ENCODE measurements at places on chromosomes 11 and 22.

DNA sequence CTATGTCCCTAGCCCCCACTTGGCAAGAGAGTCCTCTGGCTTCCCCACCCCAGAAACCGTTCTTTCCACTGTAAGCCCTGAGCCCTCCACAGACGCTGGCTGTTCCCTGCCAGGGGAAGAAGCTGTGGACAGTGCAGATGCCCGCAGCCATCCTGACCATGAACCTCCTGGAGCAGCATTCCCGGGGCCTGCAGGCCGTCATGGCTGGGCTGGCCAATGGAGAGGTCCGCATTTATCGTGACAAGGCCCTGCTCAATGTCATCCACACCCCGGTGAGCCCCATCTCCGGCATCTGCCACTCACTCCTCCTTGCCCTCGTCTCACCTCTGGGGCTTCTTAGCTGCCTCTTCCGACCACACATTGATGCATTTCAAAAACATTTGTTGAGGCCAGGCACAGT lies 13.2 kb downstream of the BBS1 start:
- no peak for DNase-seq

DNA sequence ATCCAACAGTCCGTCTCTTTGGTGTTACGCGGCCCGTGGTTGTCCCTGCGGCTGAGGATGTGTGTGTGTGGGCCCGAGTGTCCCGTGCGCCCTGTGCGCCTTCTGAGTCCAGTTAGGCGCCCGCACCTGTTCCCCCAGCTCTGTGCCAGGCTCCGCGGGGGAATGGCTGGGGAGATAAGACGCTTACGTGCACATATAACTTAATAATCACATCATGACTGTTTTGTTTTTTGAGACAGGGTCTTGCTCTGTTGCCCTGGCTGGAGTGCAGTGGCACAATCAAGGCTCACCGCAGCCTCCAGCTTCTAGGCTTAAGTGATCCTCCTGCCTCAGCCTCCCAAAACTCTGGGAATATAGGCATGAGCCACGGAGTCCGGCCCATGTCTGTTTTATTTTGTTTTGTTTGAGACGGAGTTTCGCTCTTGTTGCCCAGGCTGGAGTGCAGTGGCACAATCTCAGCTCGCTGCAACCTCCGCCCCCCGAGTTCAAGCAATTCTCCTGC lies 817 bp downstream of the ARL2 start:
- peak; percentile 31 for DNase-seq

GRCh38 chr22:35337932-35338331 lies 38.2 kb downstream of the TOM1 start:
- no peak for DNase-seq

DNA sequence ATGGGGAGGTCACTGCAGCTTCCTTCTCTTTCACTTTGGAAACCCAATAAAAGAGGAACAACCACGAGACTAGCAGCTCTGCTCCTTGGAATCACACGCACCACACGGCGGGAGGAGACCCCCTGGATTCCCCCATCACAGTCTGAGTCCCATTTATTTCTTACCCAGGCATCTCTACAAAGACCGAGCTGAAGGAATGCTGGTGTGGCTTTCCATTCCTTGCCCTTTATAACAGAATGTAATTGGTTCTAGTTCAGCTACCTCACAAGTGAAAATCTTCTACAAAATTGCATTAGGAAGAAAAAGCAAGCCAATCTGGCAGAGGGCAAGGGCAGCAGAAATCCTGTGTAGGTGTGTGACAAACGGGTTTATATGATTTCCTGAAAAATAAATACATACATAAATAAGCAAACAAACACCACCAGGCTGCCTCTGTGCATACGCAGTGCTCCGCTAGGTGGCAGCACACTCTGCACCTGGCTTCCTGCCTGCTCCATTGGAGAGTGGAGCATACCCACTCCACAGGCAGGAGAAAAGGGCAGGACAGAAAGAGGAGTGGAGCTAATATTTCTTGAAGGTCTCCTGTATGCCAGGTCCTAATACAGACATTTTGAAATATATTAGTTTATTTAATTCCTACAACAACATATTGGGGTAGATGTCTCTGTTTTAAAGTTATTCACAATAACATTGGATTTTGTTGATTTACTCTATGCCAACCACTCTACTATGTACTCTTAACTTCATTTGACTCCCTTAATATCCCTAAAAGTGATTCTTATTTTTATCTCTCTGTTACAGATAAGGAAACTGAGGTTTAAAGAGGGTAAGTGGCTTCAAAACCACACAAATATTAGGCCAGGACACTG lies 673.1 kb downstream of the KCNA4 start:
- peak; percentile 39 for DNase-seq

- no peak for DNase-seq
Observed at GRCh38 chr11:117832511-117832910, 8.0 kb upstream of the FXYD2 start.

DNA sequence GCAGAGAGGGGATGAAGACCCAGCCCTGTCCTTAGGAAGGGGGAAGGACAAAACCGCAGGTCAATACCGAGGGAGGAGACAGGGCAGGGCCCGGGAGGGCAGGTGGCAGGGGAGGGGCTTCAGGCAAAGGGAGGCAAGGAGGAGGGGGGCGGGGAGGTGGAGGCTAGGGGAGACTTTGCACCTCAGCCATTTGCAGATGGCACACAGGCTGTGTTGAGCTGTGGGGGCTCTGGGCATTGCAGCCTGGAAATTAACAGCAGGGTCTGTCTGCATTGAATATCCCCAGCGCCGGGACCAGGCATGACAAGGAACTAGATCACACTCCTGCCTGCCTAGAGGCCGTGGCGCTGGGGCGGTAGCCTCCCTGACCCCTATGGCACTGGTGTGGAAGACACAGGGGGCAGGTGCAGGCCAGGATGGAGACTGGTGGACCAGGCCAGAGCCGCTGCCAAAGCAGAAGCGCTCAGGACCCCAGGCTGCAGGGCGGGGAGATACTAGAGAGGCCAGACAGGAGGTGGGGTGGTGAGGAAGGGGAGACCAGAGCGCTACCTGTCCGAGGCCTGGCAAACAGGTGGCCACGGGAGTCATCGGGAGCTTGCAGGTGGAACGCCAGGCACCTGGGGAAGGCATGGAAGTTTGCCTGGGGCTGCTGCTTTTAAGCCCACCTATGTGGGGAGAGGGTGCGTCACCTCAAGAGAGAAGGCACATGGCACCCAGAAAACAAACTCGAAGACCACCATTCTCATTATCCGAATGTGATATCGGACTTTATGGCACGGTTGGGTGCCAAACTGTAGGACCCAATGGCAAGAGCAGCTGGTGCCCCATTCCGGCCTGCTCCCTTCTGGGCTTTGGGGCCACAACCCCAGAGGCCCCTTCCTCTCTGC lies 11.5 kb downstream of the CBX6 start:
- no peak for DNase-seq

DNA sequence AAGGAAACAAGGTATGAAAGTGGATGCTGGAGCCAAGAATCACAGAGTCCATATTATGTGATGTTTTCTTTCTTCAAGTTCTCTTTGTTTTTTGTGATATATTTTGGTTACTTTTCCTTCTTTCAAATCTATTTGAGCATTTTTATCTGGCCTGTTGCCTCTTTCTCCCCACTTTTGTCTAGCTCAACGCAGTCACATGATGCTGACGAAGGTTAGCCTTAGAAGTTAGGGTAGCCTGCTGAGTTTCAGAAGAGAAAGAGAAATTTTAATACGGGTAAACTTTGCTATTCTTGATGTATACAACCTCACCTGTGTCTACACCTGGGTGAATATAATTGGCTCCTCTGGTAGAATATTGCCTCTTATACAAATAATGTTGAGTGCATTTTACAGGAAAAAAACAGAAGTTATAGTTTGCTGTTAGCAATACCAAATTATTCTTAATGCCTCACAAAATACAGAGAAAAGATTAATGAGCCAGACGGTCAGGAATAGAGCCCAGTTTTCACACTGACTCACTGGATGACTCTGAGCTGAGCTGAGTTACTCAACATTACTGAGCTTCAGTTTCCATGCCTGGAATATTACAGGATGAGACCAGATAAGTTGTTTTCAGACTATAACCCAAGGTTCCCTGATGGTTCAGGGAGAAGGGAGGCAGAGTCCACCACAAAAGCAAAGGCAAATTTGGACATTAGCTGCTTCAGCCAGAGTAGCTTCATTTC lies 161.6 kb upstream of the BDNF start:
- DNase-seq = peak; percentile 92

- no peak for DNase-seq
Observed at GRCh38 chr22:46734830-46735453, 3.1 kb downstream of the CERK start.

GRCh38 chr11:69935941-69936505 lies 116.8 kb upstream of the FGF3 start:
- no peak for DNase-seq

DNA sequence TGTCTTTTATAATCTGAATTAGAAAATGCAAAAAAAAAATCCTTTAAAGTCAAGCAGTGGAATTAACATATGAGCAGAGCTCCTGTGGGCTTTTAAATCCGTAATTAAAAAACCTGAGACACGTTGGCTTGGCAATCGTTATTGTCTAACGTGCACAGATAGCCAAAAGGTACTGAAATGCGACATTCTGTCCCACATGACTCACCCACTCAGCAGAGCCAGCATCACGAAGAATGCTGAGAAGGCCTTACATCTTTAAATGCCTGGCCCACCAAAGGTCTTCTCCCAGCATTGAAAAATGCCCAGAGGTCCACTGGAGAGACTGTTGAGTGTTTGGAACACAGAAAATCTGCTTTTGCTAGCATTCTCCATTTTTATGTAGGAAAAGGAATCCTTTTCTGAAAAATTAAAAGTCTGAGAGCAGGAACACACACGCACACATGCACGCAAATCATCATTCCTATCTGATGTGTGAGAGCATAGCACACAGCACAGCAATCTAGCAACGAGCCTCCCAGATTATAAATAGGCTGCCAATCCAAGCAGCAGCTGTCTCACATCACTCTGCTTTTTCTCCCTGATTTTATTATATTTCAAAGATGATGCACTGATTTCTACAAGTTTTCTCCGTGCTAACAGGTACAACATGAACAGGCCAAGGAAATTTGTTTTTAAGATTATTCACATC lies 94.5 kb downstream of the PHF21A start:
- DNase-seq = peak; percentile 48

DNA sequence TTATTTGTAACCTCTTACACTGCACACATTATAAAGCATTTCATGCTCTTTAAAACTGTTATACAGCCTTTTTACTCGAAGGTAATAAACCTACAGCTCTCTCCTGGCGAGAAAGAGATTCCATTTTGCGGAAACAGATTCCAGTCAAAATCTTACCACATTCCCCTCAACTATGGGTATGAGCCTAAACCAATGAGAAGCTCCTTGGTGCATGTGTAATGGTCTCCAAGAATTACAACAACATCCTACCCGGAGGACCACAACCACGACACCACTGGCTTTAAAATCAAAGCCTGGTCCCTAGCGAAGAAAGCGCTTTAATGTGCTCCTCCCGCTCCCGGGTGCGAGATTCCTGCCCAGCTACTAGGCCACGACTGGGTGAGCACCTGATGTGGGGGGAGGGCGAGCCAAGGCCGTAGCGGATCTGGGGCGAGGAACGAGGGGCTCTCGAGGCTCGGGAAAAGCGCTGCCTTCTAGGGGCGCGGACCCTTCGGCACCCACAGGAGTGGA lies 821 bp downstream of the CELF1 start:
- peak; percentile 58 for DNase-seq

- DNase-seq = no peak
Observed at GRCh38 chr11:123080015-123080414, 18.1 kb upstream of the HSPA8 start.

- no peak for DNase-seq
Observed at GRCh38 chr11:2393111-2393868, 7.3 kb upstream of the TSSC4 start.

GRCh38 chr11:43868852-43869567 lies 11.6 kb upstream of the ALKBH3 start:
- peak; percentile 95 for DNase-seq

DNA sequence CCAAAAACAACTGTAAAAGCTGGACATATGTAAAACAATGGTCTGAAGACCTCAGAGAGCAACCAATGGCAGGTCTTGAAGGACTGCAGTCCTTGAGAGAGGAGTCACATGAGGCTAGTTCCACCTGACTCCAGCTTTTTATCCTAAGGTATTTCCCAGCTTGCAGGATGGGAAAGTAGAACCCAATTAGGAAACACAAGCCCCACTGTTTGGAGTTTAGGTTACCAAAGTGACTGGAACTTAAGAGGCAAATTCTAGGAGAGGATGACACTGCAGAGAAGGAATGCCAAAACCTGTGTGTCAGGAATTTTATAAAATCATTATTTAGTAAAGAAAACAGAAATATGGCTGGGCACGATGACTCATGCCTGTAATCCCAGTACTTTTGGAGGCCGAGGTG lies 18.4 kb downstream of the OR2AT4 start:
- DNase-seq = no peak

- DNase-seq = peak; percentile 91
Observed at GRCh38 chr11:46252373-46252914, 25.0 kb upstream of the CREB3L1 start.

GRCh38 chr11:1195682-1196515 lies 27.0 kb upstream of the MUC5B start:
- DNase-seq = no peak

GRCh38 chr22:19998991-19999820 lies 17.4 kb downstream of the ARVCF start:
- peak; percentile 33 for DNase-seq

- peak; percentile 11 for DNase-seq
Observed at GRCh38 chr11:79708319-79708932, 267.6 kb upstream of the TENM4 start.

- DNase-seq = peak; percentile 66
Observed at GRCh38 chr11:88301488-88302140, 35.9 kb downstream of the CTSC start.

DNA sequence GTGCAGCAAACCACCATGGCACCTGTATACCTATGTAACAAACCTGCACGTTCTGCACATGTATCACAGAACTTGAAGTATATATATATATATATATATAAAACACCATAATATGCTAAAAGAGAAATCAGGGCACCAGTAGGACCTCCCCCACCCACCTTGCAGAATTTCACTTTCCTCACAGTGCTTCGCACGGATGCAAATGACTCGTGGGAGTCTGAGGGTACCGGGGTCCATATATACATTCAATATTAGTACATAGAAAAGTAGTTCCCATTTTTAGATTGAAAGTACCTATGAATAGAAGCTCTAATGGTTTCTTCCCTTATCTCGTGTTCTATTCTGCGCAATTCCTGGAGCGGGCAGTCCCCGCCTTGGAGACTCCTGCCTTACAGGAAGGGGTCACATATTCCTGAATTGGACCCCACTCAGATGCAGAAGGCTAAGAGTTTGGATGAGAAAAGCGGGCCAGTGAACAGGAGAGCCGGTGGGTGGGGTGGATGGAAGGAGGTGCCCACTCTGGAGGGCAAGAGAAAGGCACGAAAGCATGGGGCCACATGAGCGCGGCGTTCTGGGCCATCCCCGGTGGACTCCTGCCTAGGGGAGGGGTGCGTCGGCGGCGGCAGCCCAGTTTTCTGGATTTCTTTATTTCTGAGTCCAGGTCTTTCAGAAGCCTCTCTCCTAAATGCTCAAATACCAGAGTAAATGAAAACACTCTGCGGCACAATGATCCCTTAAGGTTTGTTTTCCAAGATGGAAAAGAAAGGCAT lies 136.3 kb downstream of the ETS1 start:
- DNase-seq = no peak

DNA sequence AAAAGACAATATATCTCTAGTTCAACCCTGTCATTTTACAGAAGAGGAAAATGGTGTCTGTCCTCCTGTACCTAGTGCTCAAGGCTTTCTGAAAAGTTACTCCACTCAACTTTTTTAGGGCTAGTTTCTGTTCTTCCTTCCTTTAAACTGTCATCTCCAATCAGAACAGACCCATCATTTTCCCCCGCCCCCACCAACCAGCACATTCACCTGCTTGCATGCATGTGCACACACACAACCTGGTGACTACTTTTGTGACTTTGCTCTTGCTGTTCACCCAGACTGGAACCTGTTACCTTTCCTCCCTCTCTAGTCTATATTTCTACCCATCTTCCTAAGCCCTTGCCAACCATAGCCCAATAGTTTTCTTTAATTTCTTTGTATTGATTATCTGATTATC lies 5.6 kb downstream of the FBXO7 start:
- no peak for DNase-seq
